ENCODE measurements at places on chromosomes 7 and 10.

- no peak for DNase-seq
Observed at GRCh38 chr7:44994877-44995554, 5.0 kb upstream of the CCM2 start.

GRCh38 chr10:88194041-88194887 is 330.8 kb downstream of the PTEN start:
- no peak for DNase-seq

DNA sequence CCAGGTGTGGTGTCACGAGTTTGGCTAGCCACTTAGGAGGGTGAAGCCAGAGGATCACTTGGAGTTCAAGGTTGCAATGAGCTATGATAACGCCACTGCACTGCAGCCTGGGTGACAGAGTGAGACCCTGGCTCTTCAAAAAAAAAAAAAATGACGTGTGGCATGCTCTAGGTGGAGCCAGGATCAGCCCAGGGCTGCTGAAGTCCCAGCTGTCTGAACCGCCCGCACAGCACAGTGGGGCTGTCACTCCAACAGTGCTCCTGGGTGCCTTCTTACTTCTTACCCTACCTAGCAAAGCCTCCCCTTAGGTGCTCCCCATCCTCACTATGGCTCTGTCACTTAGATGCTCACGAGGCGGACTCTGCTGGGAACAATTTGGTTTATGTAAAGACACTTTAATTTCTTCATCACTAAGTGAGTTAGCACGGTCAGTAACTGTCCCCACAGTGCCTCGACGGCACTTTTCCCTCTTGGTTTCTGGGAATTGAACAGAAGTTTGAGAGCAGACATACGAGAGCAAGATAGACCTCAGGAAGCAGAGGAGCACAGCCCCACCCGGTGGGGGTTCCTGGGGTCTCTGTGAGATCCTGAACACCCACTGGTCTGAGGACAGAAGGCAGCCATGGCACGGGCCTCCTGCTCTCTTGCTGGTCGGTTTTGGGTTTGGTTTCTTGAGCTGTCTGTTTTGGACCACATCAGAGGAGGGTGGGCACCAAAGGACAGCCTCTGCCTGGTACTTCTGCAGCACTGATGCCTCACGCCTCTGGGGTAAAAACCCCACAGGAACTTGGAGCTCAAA is 66.2 kb upstream of the BTBD16 start:
- DNase-seq: no peak

GRCh38 chr7:56026538-56026937 is 24.7 kb downstream of the PSPH start:
- no peak for DNase-seq

DNA sequence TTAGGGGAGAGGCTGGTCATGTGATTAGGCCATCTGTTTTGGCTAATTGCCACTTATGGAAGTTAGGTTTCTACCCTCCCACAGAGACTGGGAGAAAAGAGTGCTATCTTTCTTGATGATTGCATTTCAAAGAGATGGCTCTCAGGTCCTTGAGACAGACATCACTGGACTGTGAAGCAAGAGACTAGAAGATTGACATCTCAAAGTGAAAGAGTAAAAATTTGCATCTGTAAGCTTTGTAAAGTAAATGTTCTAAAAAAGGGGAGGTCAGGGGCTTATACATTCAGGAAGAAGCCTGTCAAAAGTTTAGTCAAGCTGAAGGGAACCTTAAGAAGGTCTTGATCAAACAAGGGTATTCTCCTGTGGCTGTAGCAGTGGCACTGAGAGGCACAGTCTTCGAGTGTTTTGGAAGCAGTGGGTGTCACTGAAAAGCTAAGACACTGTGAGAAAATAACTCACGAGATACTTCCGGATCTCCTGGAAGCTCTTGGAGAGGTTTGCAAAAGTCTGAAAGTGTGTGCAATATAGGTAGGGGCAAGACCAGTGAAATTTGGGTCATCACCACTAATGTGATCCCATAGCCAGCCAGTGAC is 342.1 kb downstream of the PHF14 start:
- no peak for DNase-seq

DNA sequence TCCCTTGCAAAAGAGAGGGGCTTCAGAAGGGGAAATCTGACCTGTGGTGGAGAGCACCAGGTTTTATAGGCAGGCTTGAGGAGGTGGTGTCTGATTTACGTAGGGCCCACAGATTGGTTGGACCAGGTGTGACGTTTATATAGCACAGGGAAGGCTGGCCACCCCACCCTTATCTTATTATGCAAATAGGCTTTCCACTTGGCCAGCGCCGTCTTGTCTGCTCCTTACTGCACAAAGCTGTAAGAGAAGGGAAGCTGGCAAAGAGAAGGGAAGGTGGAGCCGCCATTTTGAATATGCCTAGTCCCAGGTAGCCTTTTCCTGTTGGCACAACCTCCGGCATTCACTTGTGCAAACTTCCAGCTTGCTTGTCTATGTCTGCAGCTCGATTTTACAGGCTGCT is 221.4 kb downstream of the GATA3 start:
- DNase-seq: no peak

DNA sequence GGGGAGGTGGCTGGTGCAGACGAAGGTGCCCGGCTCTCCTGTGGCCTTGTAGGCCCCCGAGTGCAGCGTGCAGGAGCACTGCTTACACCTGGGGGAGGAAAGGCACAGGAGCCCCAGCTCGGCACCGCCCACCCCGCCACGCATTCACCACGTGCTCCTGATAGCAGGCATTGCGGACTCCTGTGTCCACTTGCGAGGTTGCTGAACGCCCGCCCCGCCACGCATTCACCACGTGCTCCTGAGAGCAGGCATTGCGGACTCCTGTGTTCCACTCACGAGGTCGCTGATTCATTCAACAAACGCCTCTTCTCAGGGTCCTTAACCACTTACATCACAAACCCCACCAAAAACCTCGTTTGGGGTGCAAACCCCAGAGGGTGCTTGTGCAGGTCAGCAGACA is 13.9 kb downstream of the MICALL2 start:
- DNase-seq: no peak

GRCh38 chr10:89399956-89400355 is 7.5 kb downstream of the IFIT1 start:
- no peak for DNase-seq

GRCh38 chr10:34607894-34608293 is 207.2 kb downstream of the PARD3 start:
- no peak for DNase-seq

- no peak for DNase-seq
Observed at GRCh38 chr7:153044981-153045380, 285.4 kb downstream of the ACTR3B start.

- DNase-seq: no peak
Observed at GRCh38 chr7:142308326-142308725, 50.5 kb upstream of the PRSS58 start.

DNA sequence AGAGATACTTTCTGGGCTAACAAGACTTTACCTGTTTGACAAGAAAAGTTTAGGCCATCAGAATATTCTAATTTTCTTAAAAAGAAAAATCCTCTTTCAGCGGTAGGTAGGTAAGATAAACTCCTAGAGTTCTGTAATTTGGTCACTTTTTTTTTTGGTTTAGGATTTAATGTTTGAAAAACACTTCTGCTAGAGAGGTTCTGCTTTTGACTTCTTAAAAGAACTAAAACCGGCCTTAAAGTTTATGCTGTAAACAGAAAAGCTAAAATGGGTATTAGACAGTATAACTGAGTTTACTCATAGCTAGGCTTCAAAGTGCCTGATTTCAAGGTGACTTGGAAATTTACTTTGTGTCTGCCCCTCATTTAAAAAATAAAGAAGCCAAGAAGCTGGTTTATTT is 21.7 kb upstream of the KMT2E start:
- no peak for DNase-seq

GRCh38 chr7:142389544-142389943 is 131.7 kb upstream of the PRSS58 start:
- DNase-seq: no peak

DNA sequence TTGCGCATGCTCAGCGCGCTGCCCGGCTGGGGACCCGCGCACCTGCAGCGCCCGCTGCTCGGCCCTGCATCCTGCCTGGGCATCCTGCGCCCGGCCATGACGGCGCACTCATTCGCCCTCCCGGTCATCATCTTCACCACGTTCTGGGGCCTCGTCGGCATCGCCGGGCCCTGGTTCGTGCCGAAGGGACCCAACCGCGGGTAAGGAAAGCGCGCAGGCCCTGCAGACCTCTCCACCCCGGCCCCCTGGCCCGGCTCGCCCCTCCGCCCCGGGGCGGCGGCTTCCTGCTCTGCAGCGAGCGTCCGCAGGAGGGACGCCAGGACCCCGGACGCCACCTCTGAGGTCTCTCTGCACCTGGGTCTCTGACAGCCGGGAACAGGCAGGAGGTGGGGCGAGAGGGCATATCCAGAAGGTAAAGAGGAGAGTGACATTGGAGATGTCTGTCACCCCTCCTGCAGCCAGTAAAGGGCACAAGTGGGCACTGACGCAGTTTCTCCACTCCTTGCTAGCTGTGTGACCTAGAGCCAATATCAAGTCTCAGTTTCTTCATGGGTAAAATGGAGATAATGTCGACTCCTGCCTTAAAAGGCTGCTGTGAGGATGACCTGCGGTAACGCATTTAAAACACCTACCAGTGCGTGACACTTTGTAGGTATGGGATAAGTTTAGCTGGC is 338 bp downstream of the ATP6V0E2 start:
- no peak for DNase-seq

- no peak for DNase-seq
Observed at GRCh38 chr7:30997316-30997715, 33.6 kb downstream of the GHRHR start.

GRCh38 chr10:31963589-31963980 is 35.0 kb upstream of the ARHGAP12 start:
- no peak for DNase-seq

- no peak for DNase-seq
Observed at GRCh38 chr10:78865538-78865875, 203.3 kb upstream of the ZMIZ1 start.

DNA sequence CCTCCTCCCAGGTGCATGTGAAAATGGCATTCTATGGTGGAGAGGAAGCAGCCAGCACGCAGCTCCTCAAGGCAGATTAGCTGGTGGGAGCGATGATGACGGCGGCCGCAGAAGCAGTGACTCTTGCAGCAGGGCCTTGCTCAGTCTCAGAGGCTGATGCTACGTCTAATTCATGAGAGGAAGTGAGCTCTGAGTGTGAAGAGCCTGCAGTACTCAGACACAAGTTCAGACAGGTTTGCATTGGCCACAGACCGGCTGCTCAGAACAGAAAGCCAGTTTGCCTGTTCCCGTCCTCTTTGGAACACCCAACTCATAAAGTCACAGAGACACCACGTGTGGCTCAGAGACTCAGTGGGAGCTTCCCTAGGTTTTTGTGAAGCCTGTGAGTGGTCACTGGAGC is 136.5 kb downstream of the ADARB2 start:
- no peak for DNase-seq

DNA sequence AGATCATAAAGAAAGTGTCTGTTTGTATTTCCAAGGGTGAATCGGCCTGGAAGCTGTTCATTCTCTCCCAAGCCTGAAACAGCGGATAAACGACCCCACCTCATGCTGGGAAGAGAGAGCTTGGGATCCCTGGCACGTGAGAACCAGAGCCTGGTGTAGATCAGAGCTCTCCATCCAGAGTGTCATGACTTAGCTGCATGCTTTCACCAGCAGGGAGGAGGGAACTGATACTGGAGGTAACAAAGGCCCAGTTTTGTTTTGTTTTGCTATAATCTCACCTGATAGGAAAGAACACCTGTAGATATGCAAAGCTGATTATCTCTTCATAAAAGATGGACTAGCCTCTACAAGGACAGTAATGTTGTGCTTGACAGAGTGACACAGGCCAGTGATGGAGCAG is 236.6 kb downstream of the POM121L12 start:
- no peak for DNase-seq

- DNase-seq: no peak
Observed at GRCh38 chr7:2476776-2477446, 713 bp upstream of the GRIFIN start.

GRCh38 chr10:119520283-119520682 is 22.2 kb downstream of the RGS10 start:
- no peak for DNase-seq

GRCh38 chr7:151271699-151272355 is 23.3 kb upstream of the SMARCD3 start:
- no peak for DNase-seq

DNA sequence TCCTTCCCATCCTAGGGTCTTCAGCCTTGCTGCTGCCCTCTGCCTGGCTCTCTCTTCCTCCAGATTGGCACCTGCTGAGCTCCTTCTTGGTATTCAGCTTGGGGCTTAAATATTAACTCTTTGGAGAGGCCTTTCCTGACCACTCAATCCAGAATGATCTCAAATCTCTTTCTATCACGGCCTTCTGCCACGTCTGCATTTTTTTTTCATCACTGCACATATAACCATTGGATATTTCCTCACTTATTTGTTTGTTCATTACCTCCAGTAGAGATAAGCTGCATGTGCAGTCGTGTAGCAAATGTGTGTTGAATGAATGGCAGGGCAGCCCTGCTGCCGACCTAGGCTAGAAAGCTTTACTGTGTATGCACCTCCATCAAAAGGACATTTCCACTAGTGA is 51.6 kb upstream of the MPP7 start:
- no peak for DNase-seq

DNA sequence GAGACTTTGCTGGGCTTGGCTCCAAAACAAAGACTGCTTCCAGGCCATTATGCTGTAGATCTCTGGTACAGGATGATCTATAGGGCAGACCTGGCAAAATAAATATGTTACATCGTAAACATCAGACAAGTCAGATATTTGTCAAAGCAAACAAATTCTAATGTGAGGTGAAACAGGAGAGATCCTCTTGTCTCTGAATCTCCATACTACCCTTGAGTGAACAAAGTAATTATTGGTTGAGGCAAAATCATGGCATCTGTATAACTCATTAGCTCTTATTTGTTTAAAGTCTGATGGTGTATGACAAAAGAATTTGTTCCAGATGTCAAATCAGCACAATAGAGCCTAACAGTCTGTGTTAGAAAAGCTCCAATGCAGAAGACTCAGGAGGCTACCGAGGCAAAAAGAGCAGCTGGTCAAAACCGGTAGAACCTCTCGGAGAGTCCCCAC is 1291.5 kb downstream of the TYW1 start:
- DNase-seq: no peak

- DNase-seq: no peak
Observed at GRCh38 chr7:106979551-106980357, 64.8 kb upstream of the PRKAR2B start.

DNA sequence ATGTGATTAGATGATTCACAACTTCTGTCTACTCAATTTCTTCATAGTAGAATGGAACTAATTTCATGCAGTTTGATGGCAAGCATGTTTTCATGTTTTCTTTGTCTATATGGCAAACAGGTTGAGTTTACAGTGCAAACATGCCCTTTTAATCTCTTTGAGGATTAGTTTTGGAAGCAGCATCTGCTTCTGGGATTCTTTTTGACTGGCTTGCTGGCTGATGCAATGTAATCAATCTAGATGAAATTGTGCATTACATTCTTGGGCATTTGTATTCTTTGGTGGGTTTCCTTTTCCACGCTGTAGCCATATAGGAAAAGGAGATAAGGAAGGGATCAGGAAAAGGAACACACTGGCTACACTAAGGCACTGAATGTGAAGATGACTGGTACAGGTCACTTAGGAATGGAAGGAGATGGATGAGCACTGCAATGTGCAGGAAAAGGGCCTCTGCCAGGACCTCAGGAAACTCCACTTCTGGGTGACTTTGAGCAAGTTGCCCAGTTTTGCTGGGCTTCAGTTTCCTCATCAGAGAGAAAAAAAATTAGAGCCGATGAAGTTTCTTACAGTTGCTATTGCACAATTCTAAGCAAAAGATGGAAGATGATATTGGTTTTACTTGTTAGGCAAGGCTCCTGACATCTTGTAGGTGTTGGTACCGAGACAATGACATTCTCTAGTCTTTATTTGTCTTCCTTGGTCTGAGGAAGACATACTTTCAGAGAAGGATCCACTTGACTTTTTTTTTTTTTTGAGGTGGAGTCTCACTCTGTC is 269.1 kb downstream of the SUGCT start:
- no peak for DNase-seq

- DNase-seq: no peak
Observed at GRCh38 chr10:102632394-102633111, 11.7 kb upstream of the TRIM8 start.

Data from stimulated activated CD4-positive, alpha-beta T cell treated with anti-CD3 and anti-CD28 coated beads, Interleukin-12 subunit alpha, Interleukin-12 subunit beta, amount 100 ng/mL, for 48 hours (primary cell).